ENCODE measurements at places on chromosomes 11 and 22.

DNA sequence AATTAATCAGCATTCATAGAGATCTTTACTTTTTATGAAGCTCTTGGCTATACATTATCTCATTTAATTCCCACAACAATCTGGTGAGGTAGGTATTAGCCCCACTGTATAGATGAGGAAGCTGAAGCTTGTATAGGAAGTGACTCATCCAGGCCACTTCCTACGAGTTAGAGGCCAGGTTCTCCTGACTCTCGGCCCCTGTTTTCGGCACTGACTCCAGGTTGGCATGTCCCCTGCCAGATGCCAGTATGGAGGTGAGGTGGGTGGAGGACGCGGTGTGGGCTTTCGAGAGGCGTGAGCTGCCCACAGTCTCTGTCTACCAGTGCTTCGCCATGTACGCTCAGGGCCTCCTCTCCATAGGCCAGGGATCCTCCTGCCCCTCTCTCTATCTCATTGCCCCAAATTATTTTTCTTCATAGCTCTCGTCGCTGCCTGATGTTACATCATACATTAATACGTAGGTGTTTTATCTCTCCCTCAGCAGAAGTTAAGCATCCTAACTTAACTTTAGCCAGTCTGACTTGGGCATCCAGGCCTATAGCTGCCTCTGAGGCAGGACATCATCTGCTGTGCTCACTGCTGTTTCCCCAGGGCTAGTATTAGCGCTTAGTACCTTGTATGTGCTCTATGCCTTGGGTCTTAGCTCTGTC is 9.0 kb downstream of the DGAT2 start:
- DNase-seq = no peak

- no peak for DNase-seq
Measured at GRCh38 chr11:29173660-29174062, 843.2 kb downstream of the KCNA4 start.

- no peak for DNase-seq
Measured at GRCh38 chr11:44793350-44794090, 66.8 kb downstream of the TSPAN18 start.

DNA sequence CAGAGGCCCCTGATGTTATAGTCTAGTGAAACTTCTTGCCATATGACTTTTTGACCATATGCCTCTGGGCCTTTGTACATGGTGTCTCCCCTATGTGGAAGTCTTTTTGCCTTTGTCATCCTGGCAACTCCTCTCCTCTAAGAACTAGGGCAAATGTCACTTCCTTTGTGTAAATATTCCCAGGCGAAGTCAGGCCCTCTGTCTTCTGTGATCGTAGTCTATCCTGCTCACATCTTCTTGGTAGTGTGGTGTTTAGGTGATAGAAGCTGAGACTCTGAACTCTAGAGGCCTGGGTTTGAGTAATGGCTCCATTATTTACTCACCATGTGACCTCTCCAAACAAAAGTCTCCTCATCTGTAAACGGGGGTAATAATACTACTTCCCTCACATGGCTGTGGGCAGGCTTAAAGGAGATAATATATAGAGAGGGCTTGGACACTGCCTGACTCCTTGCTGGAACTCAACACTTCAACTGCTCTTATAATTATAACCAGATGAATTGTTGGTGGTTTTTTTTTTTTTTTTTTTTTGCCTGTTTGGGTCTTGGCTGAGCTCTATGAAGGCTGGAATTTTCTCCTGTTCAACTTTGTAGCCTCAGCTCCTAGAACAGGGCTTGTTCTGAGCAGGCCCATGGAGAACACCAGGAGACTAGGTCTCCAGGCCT is 43.8 kb downstream of the INSC start:
- DNase-seq = no peak

- no peak for DNase-seq
Measured at GRCh38 chr22:46862418-46863324, 100.2 kb downstream of the TBC1D22A start.

DNA sequence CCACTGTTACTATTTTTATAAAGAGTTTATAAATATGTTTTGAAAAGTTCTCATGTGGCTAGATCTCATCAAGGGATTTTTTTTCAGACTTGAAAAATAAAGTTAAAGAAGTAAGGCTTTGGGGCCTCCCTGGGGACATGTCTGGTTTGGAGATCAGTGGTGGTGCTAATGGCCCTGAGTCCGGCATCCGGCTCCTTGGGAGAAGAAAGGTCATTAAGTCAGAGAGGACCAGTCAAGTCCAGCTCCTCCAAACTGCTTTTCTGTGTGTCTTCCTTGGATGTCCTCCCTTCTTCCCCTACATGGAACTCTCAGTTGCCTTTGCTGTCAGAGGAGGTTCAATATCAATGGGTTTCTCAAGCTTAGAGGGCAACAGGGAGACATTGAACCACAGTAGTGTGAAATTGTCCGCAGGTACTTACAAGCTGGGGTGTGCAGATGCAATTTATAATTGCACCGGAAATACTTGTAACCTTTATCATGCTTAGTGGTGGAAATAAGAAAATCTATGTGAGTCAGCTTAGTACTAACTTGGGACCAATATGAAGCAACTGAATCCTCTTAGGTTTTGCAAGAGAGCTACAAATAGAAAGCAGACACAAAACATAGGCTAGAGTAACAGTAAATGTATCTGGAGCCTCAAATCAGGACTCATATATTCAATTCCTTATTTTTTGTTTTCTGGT is 144.3 kb downstream of the TEAD1 start:
- DNase-seq = no peak

GRCh38 chr22:22576244-22576988 is 17.4 kb upstream of the PRAME start:
- DNase-seq = no peak

DNA sequence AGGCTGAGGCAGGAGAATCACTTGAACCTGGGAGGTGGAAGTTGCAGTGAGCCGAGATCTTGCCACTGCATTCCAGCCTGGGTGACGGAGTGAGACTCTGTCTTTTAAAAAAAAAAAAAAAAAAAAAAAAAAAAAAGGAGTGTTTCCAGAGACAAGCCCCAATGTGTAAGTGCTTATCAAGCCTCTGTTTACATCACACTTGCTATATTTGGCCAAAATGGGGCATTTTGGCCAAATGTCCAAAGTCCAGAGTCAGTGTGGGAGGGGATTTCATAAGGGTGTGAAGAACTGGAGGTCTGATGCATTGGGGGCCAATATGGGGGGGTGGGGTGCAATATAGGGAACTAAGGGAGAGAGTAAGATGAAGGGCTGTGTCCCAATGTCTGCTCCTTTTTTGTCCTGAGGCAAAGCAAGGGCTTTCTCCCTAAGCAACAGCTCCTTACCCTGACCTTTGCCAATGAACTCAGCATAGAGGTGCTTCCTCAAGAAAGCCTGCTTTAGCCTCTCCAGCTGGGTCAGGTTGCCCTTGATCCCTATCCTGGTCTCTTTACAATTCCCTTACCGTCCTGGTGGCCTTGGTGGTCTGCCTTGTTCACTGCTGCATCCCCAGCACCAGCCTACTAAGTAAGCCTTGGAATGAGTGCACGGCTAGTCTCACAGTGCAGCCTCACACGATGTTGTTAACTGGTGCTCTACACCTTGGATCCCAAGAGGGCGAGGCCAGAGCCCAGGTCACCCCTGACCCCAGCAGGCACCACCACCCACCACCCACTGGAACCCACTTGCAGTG is 14.1 kb upstream of the BCR start:
- DNase-seq = no peak

DNA sequence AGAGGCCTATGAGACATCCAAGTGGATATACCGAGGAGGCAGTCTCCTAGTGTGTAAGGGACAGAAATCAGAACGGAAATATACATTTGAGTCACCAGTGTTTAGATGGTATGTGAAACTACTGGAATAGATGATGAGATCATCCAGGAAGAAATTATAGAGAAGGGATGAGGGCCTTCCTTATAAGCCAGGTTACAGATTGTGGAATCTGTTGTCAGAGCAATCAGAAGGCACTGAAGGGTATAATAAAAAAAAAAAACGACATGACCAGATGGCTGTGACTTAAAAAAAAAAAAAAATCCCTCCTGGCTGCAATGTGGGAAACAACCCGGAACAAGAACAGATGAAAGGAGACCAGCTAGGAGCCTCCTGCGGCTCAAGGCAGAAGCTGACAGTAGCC is 2.7 kb downstream of the MAJIN start:
- DNase-seq = no peak

DNA sequence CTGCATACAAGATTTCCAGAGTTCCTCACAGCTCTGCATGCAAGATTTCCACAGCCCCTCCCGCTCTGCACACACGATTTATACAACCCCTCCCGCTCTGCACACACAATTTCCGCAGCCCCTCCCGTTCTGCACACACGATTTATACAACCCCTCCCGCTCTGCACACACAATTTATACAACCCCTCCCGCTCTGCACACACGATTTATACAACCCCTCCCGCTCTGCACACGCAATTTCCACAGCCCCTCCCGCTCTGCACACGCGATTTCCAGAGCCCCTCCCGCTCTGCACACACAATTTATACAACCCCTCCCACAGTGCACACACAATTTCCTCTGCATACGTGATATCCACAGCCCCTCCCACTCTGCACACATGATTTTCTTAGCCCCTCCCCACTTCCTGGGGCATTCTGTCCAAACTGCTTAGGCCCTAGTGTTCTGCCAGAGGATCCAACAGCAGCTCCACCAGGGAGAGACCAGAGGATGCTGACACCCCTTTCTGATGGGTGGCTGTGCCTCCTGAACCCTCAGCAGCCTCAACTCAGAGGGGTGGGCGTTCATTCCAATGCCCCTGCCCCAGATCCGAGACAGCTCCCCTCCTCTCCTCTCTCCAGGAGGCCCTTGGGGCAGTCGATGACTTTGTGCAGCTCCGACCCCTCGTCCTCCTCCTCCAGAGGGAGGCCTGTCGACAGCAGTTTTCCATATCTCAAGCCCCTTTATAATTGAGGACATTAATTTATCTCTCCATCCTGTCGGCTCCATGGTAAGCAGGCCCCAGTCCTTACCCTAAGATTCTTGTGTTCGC is 671.7 kb downstream of the BRD1 start:
- no peak for DNase-seq

DNA sequence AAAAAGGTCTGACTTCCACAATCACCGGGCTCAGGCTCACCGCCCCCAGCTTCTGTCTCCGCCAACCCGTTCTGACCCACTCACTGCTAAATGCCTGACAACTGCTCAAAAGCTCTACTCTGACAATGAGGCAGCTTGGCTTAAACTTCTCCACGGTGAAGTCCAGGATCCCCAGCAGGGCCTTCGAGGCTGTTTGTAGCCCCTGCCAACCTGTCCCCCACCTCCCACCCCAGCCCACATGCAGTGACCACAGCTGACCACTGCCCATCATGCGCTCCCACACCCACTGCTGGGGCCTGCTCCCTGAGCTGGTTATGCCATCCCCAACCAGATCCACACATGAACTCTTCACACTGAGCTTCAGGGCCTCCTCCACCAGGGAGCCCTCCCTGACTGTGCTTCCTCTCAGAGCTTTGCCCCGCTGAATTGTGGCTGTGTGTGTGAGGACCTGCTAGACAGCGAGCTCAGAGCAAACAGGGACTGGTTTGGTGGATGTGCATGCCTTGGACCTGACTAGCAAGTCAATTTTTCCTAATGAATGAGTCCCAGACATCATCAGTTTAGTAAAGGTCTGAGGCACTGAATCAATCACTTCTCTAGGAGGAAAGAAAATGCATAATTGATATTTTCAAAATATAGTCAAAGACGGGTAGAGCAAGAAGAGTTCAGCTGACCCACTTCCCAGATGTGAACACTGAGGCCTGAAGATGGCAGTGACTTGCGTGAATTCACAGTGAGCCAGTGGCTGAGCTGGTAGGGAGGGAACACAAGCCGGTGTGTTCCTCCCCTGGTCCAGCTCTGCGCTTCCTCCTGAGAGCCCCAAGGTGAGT is 7.7 kb downstream of the LRRC32 start:
- no peak for DNase-seq

DNA sequence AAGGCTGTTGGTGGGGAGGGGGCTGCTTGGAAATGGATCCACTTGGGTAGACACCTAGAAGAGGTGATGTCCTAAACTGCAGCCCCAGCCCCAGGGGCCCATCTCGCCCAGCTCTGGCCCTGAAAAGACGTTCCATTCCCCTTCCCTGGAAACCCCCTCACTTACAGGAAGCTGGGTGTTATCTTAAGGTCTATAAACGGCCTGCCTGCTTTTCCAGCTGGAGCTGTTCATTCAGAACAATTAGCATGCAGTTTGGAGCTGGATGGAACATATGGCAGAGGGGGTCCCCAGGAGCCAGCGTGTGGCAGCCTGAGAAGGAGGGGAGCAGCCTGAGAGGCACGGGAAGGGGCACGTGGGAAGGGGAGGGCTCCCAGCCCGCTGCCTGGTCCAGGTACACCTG is 139.6 kb downstream of the PKNOX2 start:
- DNase-seq = no peak

DNA sequence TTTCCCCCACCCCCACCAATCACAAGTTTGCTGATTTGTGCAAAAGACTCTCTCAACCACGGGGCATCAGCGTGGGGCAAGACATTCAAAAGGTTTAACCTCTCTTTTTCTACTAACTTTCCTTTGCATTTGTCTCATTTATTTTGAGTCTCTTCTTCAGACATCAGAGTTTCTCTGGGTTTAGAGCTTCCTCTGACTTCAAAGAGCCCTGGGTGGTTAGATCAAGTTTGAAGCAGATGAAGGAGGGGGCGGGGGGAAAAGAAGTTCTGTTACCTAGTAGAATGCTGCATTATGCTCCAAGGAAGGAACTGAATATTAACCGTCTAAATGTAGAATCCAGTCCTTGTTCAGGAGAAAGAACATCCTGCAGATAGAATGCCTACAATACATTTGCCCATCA is 24.5 kb downstream of the GAS2 start:
- DNase-seq = no peak

DNA sequence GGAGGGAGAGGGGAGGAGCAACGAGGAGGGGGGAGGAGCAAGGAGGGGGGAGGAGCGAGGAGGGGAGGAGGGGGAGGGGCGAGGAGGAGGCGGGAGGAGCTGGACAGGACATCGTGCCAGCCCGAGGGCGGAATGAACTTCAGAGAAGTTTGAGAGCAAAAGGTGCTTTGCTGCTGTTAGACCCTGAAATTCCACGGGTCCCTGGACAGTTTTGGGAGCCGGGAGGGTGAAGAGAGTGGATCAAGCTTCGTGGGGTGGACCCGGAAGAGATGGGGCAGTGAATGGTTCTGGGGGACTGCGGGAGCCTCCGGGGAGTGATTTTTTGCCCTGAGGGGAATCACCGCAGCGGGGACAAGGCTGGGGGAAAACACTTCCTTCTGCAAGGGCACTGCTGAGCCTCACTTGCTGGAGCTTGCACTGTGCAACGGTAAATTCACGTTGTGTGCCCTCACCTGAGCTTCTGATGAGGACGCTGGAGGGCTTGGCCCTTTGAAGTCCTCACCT is 10.7 kb upstream of the NLRP6 start:
- DNase-seq = no peak

GRCh38 chr22:44193535-44193891 is 12.8 kb downstream of the PARVG start:
- DNase-seq = no peak

- DNase-seq = no peak
Measured at GRCh38 chr11:57485217-57485990, 25.1 kb downstream of the RTN4RL2 start.

All from NCI-H1436 treated with DMSO at 0.1 percent for 48 hours (cell line).